Glutamatergic neuron (in vitro differentiated cells): ENCODE measurements at places on chromosomes 12 and 14. TPM values are rescaled to one million over a fixed set of nuclear protein-coding genes. Genes with fewer than 3 reads are reported as not detected.
A peak's percentile ranks its signal among the peaks of the same experiment; 100 is the strongest.

SLC6A12 gene
- total RNA-seq = 0.64 TPM

- no peak overlapping the region for H3K27ac ChIP-seq
- H3K36me3 ChIP-seq = no peaks in the 10 kb centered on the region
- DNase-seq = no peak
- no peak overlapping the region for H3K4me3 ChIP-seq
- H3K27me3 ChIP-seq = no peaks in the 10 kb centered on the region
Measured at GRCh38 chr14:33357225-33358010, 418.7 kb downstream of the NPAS3 start.

DNA sequence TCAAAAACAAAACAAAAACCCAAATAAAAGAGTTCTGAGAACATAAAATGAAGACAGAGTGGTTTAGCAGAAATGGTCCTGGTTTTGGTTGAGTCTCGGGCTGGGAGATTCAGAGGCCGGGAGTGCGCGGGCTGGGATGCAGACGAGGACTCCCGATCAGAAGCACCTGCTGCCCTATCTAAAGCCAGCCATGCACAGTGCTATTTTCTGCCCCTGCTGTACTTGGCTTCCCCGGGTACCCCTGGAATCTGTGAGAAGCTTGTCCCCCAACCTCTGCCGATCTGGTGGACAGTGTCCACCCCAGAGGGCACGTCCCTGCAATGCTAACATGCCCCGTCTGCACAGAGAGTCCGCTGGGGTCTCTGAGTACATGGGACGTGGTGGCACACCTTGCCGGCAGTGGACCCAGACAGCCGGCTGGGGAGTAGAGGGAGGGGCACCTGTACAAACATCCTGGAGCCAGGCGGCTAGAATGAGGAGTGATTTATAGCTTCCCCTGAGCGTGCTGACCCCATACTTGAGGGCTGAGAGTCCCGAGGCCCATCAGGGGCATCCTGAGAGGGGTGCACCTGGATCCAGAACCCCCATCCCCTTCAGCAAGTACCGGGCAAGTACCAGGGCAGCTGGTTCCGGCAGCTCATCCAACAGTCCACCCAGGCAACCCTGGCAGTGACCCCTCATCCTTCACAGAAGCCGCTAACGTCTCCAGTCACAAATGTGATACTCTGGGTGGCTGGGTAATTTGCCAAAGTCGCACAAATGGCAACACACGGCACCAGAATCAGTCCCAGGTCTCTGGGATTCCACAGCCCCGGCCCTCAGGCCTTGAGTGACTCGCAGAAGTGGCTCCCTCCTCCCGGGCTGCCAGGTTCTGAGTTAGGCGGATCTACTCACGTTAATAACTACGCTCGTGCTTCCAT, 37.1 kb downstream of the CHGA start:
- no peaks in the 10 kb centered on the region for H3K36me3 ChIP-seq
- H3K4me1 ChIP-seq = peaks cover 48% of the 10 kb centered on the region
- DNase-seq = no peak
- H3K4me3 ChIP-seq = peak overlapping the region; percentile 78
- peak overlapping the region; percentile 90 for H3K27ac ChIP-seq
- peaks cover 15% of the 10 kb centered on the region for H3K27me3 ChIP-seq

- no peak for DNase-seq
- H3K27ac ChIP-seq = no peak overlapping the region
- no peaks in the 10 kb centered on the region for H3K36me3 ChIP-seq
- H3K27me3 ChIP-seq = no peaks in the 10 kb centered on the region
Measured at GRCh38 chr14:54772451-54772881, 130.2 kb downstream of the GCH1 start.

B4GALNT1 gene
- 83.9 TPM for total RNA-seq

CFAP73 gene
- total RNA-seq = not detected

DNA sequence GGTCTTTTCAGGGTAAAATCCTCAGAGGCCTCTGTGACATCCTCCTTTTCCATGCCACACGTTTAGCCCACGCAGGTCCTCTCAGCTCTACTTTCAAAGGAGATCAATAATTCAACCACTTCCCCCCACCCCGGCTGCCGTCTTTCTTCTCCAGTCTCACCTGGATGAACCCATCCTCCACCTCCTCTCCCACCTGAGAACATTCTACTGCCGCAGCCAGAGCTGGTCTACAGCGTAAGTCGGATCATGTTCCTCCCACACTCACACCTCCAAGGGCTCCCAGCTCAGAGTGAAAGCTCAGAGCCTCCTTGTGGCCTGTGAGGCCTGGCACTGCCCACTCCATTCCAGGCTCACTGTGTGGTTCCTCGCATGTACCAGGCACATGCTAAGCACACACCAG, 246.6 kb downstream of the CHST11 start:
- H3K27ac ChIP-seq = peak overlapping the region; percentile 5
- DNase-seq = no peak
- H3K4me3 ChIP-seq = no peak overlapping the region
- H3K4me1 ChIP-seq = no peaks in the 10 kb centered on the region
- peaks cover 4% of the 10 kb centered on the region for H3K27me3 ChIP-seq

DNA sequence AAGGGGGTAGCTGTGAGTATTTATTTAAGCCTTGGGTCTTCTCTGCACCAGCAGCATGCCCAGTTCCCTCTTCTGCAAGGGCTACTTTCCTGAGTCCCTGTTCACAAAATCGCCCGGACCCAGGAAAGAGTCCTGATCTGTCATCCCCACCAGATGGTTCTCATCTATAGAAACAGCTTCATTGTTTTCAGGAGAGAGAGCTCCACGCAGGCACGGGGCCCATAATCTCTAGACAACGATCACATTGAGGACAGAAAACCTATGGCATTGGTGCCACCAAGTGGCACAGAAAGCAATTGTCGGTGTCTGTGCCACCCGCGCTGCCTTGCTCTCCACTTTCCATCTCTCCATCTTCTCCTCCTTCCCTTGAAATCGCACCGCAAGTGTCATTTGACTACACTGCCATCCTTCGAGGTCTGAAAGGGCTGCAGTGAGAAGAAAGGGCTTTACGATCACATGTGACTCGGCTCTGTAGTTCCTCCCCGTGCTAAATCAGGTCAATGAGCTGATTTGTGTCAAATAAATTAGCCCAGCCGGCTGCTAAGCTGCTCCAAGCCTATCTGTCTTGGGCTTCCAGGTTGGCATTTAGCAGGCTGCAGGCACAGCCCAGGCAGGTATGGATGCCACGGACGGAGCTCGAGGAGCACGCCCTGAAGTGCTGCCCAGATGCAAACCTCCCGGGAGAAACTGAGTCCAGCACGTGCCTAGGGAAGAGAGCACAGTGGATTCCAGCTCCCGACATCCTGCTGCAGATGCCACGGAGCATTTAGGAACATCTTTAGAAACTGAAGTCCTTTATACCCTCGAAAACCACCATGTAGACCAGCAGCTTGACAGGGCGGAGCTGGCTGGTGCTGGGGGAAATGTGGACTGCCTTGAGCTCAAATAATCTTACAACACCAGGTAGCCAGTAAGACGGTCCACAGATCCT, 28.8 kb downstream of the SPRING1 start:
- no peak overlapping the region for H3K27ac ChIP-seq
- H3K4me3 ChIP-seq = no peak overlapping the region
- no peak for DNase-seq

RAN gene
- 766 TPM for total RNA-seq

DNA sequence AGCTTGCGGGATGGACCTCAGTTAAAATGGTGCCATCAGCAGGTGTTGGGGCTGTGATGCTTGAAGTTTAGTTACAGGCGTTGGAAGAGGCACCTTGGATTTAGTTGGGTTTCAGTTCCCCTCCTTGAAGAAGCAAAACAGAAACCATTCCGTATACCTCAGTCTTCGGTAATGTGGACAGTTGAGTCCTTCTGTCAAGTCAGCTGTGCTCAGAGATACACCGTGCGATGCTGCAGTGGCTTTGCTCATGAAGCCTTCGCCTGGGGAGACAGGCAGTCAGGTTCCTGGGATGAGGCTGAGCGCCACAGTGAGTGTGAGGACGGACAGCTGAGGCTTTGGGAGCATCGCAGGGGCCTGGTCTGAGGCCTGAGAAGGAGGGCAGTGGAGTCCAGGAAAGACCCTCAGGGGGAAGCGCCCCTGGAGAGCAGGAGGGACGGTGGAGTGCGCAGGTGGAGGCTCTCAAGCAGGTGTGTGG, 7.4 kb downstream of the RAN start:
- peaks cover 2% of the 10 kb centered on the region for H3K27me3 ChIP-seq
- peaks cover 15% of the 10 kb centered on the region for H3K4me1 ChIP-seq
- peaks cover 3% of the 10 kb centered on the region for H3K36me3 ChIP-seq
- no peak overlapping the region for H3K27ac ChIP-seq
- no peak overlapping the region for H3K4me3 ChIP-seq
- no peak for DNase-seq

GRCh38 chr14:64885559-64885958, 5.9 kb upstream of the SPTB start:
- H3K4me1 ChIP-seq = no peaks in the 10 kb centered on the region
- H3K36me3 ChIP-seq = no peaks in the 10 kb centered on the region
- no peak for DNase-seq
- no peak overlapping the region for H3K27ac ChIP-seq
- peaks cover 6% of the 10 kb centered on the region for H3K27me3 ChIP-seq
- H3K4me3 ChIP-seq = no peak overlapping the region

- no peak overlapping the region for H3K27ac ChIP-seq
- peaks cover 7% of the 10 kb centered on the region for H3K4me1 ChIP-seq
- no peak overlapping the region for H3K4me3 ChIP-seq
Measured at GRCh38 chr12:51441583-51441982, 17.0 kb downstream of the SLC4A8 start.

JPH4 gene
- 52.7 TPM for total RNA-seq

- H3K27me3 ChIP-seq = peaks cover 2% of the 10 kb centered on the region
- no peaks in the 10 kb centered on the region for H3K4me1 ChIP-seq
- no peaks in the 10 kb centered on the region for H3K36me3 ChIP-seq
- no peak for DNase-seq
Measured at GRCh38 chr14:83960832-83961512, 1569.0 kb upstream of the FLRT2 start.

- H3K4me3 ChIP-seq = no peak overlapping the region
- H3K36me3 ChIP-seq = peaks cover 4% of the 10 kb centered on the region
- no peaks in the 10 kb centered on the region for H3K4me1 ChIP-seq
- DNase-seq = no peak
- no peaks in the 10 kb centered on the region for H3K27me3 ChIP-seq
Measured at GRCh38 chr14:66140213-66140918, 345.8 kb upstream of the CCDC196 start.

DNA sequence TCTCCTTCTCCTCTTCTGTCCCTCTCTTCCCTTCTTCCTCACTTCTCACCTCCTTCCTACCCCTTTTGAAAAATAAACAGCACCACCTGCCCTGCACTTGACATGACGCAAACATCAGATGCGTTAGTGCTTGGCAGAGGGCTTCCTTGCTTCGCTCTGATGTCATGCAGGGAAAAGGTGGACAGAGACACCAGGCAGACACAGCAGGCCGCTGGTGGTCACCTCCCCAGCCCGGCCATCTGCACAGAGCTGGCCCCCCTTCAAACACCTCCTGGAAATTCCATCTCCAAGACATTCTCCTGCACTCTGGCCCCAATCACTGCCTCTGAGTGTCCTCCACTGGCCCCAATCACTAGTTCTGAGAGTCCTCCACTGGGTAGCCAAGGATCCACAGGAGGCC, 353.6 kb downstream of the MED13L start:
- peaks cover 3% of the 10 kb centered on the region for H3K27me3 ChIP-seq
- no peaks in the 10 kb centered on the region for H3K4me1 ChIP-seq
- no peaks in the 10 kb centered on the region for H3K36me3 ChIP-seq
- H3K27ac ChIP-seq = no peak overlapping the region

DNA sequence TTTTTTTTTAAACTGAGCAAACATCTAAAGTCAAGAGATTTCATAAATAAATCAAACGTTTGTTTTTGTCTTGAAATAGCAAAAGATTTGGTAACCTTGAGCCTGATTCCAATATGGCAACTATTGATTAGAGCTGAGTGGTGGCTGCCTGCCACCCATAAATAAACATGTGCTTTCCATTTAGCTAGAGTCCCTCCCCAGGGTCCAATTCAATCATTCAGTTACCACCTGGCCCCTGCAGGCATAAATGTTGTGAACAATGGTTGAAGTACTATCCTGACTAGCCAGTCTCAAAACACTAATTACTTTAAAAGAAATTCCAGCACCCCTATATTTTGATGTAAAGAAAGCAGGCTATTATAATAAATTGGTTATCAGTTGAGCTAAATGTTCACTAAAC, 129.7 kb upstream of the GRIP1 start:
- peaks cover 34% of the 10 kb centered on the region for H3K4me1 ChIP-seq
- H3K4me3 ChIP-seq = peak overlapping the region; percentile 45
- H3K27ac ChIP-seq = peak overlapping the region; percentile 76
- DNase-seq = peak; percentile 61

PLEKHH1 gene
- 32.4 TPM for total RNA-seq

DNA sequence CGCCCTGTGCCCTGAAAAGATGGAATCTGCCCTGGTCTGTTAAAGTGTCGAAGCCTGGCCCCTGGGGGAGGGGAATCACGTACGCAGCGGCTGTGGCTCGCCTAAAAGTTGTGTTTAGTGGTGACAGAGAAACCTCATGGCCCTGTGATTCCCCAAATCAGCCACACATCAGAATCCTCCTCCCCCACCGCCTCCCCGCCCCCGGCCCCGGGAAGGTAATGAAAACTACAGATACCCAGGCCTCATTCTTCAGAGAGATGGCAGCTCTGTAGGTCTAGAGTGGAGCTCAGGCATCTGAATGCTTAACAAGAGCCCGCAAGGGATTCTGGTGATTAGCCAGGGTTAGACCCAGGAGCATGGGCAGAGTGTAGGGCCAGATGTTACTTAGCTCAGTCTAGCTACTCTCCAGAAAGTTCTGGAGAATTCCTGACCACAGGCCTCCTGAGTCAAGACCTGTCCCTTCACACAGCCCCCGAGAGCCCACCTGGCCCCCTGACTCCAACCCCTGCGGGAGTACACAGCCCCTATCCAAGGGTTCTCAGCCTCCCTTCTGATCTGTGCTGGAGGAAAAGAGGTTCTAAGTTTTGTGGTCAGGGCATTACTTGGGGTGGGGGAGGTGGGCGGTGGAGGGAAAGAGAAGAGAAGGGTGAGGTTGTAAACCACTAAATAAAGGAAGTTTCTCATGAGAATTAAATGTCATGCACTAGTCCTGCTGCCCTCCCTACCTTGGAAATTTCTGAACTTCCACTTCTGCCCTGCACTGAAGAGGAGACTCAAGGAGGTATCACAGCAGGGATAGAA, 114.8 kb downstream of the PLXNC1 start:
- no peak overlapping the region for H3K4me3 ChIP-seq
- no peaks in the 10 kb centered on the region for H3K36me3 ChIP-seq
- no peak for DNase-seq
- no peaks in the 10 kb centered on the region for H3K4me1 ChIP-seq

ASCL1 gene
- total RNA-seq = not detected

KCNH3 gene
- total RNA-seq = 5.9 TPM

GRCh38 chr12:65876898-65877721, 52.8 kb downstream of the HMGA2 start:
- H3K36me3 ChIP-seq = no peaks in the 10 kb centered on the region
- no peak overlapping the region for H3K27ac ChIP-seq

- peak overlapping the region; percentile 93 for H3K4me3 ChIP-seq
- H3K4me1 ChIP-seq = peaks cover 18% of the 10 kb centered on the region
Measured at GRCh38 chr12:64826234-64826633, 1.8 kb downstream of the TBC1D30 start.

GRCh38 chr14:103686831-103687485, 28.3 kb downstream of the XRCC3 start:
- DNase-seq = no peak
- no peak overlapping the region for H3K27ac ChIP-seq
- no peak overlapping the region for H3K4me3 ChIP-seq
- peaks cover 37% of the 10 kb centered on the region for H3K4me1 ChIP-seq
- H3K27me3 ChIP-seq = peaks cover 9% of the 10 kb centered on the region

- H3K4me1 ChIP-seq = no peaks in the 10 kb centered on the region
- H3K36me3 ChIP-seq = no peaks in the 10 kb centered on the region
- no peak overlapping the region for H3K4me3 ChIP-seq
Measured at GRCh38 chr12:28893856-28894255, 255.2 kb upstream of the FAR2 start.
